GOT3 (cell line): ENCODE measurements at places on chromosomes 3 and 15.

- DNase-seq = no peak
These were observed 9.8 kb downstream of the SYNM start for GRCh38 chr15:99114511-99115299.

- DNase-seq = peak; percentile 9
These were observed 35.3 kb downstream of the TLE3 start for GRCh38 chr15:70062321-70062956.

DNA sequence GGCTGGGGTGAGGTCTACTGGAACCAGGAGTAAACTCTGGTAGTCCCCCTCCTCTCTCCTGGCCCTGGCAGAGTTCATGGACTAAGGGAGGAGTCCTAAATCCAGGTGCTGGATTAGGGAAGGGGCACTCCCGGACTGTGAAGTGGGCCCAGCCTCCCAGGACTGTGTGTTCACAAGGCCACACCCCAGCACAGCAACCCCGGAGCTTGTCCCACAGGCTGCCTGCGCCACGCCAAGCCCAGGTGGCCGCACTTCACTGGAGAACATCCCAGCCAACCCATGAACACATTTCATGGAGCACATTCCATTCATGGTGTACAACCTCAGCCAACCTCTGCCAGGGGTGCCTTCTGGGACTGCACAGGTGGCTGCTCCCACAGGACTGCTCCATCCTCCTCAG is 8.2 kb downstream of the ARPIN start:
- DNase-seq = no peak

DNA sequence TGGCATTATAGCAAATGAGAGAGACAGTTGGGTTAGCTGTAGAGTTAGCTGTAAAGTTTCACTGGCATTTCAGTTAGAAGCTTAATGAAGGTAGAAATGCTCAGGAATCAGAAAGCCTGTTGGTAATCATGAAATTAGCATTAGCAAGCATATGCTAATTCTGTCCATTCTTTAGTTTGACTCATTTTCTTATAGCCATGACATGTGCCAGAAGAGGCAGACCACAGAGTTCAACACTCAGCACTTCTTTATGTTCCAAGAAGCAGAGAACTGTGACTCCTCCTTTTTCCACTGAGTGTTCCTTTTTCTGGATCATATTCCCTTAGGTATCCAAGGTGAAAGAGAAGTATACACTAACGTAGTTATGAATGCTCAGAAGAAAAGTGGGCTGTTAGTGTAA is 276.2 kb upstream of the SGO1 start:
- DNase-seq = no peak

GRCh38 chr3:4985330-4986174 is 6.3 kb downstream of the BHLHE40 start:
- DNase-seq = no peak
